Activated T-cell treated with anti-CD3 and anti-CD28 coated beads, Interleukin-2, amount 50 U/mL, for 24 hours (primary cell): ENCODE measurements at places on chromosomes 11 and 22.

DNA sequence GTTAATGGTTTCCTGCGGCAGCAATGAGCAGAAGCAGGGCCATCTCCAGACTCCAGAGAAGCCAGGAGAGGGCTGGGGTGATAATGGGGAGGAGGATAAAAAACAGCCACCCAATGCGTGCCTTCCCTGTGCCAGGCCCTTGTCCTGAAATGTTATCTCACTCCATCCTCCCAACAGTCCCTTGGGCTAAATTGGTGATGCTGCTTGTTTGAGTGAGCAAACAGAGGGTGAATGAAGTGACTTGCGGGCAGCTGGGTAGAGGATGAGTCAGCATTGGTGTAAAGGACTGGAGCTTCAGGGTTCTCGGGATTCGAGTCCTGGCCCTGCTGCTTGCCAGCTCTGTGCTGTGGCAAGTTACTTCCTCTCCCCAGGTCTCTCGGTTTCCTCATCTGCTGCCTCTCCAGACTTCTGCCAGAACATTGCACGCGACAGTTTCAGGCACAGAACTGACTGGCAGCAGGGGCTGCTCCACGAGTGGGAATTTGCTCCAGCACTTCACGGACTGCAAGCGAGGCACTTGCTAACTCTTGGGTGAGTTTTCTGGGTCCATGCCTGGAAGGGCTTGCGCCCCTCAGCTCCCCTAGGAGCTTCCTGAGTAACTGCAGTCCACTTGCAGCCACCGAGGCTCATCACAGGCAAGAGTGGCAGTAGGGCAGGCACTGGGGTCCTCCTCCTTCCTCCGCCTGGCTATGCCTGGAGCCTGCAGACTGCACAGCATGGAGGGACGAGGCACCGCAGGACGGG lies at the start of gene P2RY6:
Gene P2RY6, plus strand, starts transcription at position 403 of the 744 bp plus-strand sequence. CDS start 24,181 bp downstream, outside the sequence.
- DNase-seq, result peak; percentile 19

GRCh38 chr11:11387622-11388305 lies 34.7 kb upstream of the CSNK2A3 start:
- DNase-seq, result no peak

DNA sequence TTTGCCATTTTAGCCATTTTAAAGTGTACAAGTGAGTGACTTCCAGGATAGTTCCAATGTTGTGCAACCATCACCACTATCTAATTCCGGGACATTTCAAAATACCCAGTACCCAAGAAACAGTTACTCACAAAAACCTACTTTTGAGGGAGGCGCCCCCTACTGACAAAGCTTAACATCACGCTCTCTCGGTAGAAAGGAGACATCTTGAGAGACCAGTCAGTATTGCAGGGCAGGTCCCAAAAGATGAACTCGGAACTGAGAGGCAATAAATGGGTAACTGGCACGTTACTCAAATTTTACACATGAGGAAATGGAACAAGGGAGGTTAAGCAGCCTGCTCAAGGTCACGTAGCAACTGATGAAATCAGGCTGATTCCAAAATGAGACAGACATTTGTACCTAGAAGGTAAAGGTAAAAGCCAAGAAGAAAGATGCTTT lies 50.0 kb upstream of the POU2AF1 start:
- peak; percentile 65 for DNase-seq

DNA sequence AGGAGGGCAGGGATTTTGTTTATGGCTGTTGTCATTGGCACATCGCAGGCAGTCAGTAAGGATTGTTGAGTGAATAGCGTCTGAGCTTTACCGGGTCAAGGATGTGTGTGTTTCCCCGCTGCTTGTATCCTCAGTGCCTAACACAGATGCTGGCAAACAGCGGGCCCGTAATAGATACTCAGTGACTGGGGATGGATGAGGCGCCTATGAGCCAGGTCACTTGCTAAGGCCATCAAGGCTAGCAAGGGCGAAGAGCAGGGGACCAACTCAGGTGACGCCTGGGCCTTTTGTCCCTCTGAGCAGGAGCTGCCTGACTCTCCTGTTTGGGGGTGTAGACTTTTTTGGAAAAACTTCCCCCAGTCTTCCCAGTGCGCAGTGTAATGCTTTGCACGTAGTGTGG lies 118.1 kb downstream of the HIPK3 start:
- DNase-seq, result no peak

DNA sequence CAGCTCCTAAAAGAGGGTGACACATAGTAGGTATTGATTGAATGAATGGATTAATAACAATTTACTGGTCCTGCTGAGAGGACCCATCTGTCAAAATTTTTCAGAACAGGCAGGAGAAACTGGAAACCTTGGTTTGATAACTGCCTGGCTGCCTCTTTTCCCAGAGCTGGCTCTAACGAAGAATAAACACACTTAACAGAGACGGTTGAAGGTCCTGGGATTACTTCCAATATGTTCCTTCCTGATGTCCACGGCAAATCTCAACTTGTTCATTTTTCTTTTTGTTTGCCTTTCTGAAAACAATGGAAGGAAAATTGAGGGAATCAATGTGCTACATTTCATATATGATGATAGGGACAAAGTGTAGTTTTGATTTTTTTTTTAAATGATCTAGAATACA lies 76.5 kb upstream of the SYT13 start:
- DNase-seq, result no peak
